ENCODE measurements at places on chromosomes 13 and 19. TPM values are rescaled to one million over a fixed set of nuclear protein-coding genes. Genes with fewer than 3 reads are reported as not detected.

CCDC169 gene
- polyA plus RNA-seq = not detected

PRR19 gene
- 0.48 TPM for polyA plus RNA-seq

ZNF433 gene
- polyA plus RNA-seq = 4.9 TPM

SHANK1 gene
- polyA plus RNA-seq = not detected

ZNF256 gene
- polyA plus RNA-seq = 6.1 TPM

RXFP2 gene
- not detected for polyA plus RNA-seq

APC2 gene
- 0.05 TPM for polyA plus RNA-seq

PLK5 gene
- polyA plus RNA-seq = not detected

PGLYRP2 gene
- polyA plus RNA-seq = 0.53 TPM

RASGRP4 gene
- 0.14 TPM for polyA plus RNA-seq

TSKS gene
- polyA plus RNA-seq = 0.51 TPM

ZNF730 gene
- polyA plus RNA-seq = not detected

DENND1C gene
- 142 TPM for polyA plus RNA-seq

KANK3 gene
- 0.52 TPM for polyA plus RNA-seq

MYBPC2 gene
- not detected for polyA plus RNA-seq

SPACA4 gene
- polyA plus RNA-seq = not detected

CBLC gene
- polyA plus RNA-seq = not detected

TEAD2 gene
- polyA plus RNA-seq = not detected

ZNF442 gene
- 1.1 TPM for polyA plus RNA-seq

ZNF491 gene
- polyA plus RNA-seq = 0.52 TPM

CCDC70 gene
- polyA plus RNA-seq = not detected

LILRA6 gene
- polyA plus RNA-seq = 0.12 TPM

ZSCAN4 gene
- polyA plus RNA-seq = not detected

ZNF132 gene
- 2.4 TPM for polyA plus RNA-seq

BRME1 gene
- polyA plus RNA-seq = 1.6 TPM

USHBP1 gene
- polyA plus RNA-seq = not detected

SPRY2 gene
- not detected for polyA plus RNA-seq

ICAM3 gene
- 229 TPM for polyA plus RNA-seq

FFAR3 gene
- polyA plus RNA-seq = not detected

ZNF14 gene
- polyA plus RNA-seq = 15.6 TPM

PLIN4 gene
- polyA plus RNA-seq = 0.11 TPM

RUBCNL gene
- polyA plus RNA-seq = 0.04 TPM

IGFL2 gene
- polyA plus RNA-seq = not detected

HIF3A gene
- not detected for polyA plus RNA-seq

SIGLEC5 gene
- not detected for polyA plus RNA-seq

ZNF154 gene
- polyA plus RNA-seq = 0.78 TPM

GTPBP3 gene
- 15.9 TPM for polyA plus RNA-seq

TUBGCP3 gene
- polyA plus RNA-seq = 15.4 TPM

LGALS4 gene
- 0.31 TPM for polyA plus RNA-seq

ZNF428 gene
- polyA plus RNA-seq = 16.1 TPM

POLR1D gene
- polyA plus RNA-seq = 137 TPM

ZNF667 gene
- 2.3 TPM for polyA plus RNA-seq

NBEA gene
- 1.3 TPM for polyA plus RNA-seq

TJP3 gene
- 16.1 TPM for polyA plus RNA-seq
